ENCODE measurements at places on chromosomes 16 and 17.

DNA sequence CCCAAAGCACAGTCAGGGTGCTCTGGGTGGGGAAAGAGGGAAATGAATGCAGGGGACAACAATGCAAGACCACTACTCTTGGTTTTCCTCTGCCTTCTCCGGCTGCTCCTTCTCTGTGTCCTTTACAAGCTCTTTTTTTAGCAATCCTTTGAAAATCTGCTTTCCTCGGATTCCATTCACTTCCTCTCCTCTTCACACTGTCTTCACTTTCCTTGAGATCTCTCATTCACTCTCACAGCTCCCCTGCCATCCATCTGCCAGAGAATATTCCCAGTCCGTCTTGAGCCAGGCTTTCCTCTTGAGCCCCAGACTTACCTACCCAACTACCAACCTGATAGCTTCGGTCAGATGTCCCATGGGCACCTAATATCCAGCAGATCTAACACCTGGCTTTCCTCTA, 11.0 kb upstream of the SPOP start:
- no peak for DNase-seq

GRCh38 chr16:74568961-74569631, 37.8 kb downstream of the GLG1 start:
- DNase-seq: no peak

GRCh38 chr16:3652373-3653195, 1.9 kb upstream of the DNASE1 start:
- no peak for DNase-seq

DNA sequence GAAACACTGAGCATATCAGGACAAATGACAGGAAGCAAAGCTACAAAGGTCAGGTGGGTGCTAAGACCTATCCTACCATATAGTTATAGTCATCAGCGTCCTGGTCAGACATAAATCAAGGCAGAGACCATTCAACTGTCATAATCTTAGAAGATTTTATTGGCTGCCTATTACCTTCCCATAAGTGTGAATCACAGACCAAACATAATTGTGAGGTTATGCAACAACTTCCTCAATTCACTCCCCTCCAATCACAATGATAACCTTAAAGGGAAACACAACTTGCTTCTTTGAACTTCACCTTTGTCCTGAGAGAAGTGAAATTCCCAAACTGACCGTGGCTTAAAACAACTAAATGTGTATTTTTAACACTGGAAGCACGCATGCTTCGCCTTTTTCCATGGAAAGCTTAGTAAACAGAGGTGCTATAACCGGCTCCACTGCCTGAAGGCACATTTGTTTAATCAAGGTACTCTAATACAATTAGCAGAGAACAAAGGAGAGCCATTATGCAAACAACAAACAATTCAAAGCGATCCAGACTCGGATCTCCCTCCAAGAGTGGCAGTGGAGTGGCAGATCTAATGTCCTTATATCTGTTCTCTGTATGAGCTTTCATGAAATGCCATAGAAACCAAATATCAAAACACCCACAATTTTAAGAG, 84.9 kb downstream of the TMEM114 start:
- DNase-seq: no peak

- no peak for DNase-seq
These were observed 1.4 kb upstream of the SP6 start for GRCh38 chr17:47852113-47852949.

- DNase-seq: no peak
These were observed 871 bp downstream of the ABCA8 start for GRCh38 chr17:68954146-68954896.

- no peak for DNase-seq
These were observed 22.5 kb downstream of the FBXO31 start for GRCh38 chr16:87360862-87361610.

GRCh38 chr17:77704048-77704815, 254.3 kb upstream of the TNRC6C start:
- DNase-seq: no peak

All from NCI-H1436 (cell line).